CD8-positive, alpha-beta memory T cell (primary cell): ENCODE measurements at places on chromosomes 5 and 9. TPM values are rescaled to one million over a fixed set of nuclear protein-coding genes. Genes with fewer than 3 reads are reported as not detected.

- H3K4me3 ChIP-seq: no peak overlapping the region
- no peaks in the 10 kb centered on the region for H3K4me1 ChIP-seq
- no peaks in the 10 kb centered on the region for H3K27me3 ChIP-seq
- no peak overlapping the region for H3K27ac ChIP-seq
- H3K36me3 ChIP-seq: no peaks in the 10 kb centered on the region
These were observed 493.7 kb upstream of the SGCD start for GRCh38 chr5:155833287-155833686.

DNA sequence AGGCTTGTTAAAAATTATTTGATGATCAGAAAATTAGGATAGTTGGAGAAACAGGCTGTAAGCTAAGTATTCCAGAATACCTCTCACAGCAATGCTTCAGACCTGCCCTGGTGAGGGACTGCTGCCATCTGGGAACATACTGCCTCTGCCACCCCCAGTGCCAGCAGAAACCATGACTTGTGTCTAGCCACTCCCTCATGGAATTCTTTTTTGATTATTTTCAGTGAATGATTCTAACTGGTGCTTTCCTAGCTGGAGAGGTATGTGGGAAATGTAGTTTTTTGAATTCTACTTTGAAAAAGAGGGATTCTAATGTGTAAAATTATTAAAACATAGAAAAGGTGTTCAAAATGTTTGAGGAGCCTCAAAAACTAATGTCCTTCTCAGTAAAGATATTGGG lies 126.3 kb downstream of the HMHB1 start:
- H3K4me1 ChIP-seq: no peaks in the 10 kb centered on the region
- H3K27ac ChIP-seq: no peak overlapping the region
- no peaks in the 10 kb centered on the region for H3K36me3 ChIP-seq
- DNase-seq: no peak

DNA sequence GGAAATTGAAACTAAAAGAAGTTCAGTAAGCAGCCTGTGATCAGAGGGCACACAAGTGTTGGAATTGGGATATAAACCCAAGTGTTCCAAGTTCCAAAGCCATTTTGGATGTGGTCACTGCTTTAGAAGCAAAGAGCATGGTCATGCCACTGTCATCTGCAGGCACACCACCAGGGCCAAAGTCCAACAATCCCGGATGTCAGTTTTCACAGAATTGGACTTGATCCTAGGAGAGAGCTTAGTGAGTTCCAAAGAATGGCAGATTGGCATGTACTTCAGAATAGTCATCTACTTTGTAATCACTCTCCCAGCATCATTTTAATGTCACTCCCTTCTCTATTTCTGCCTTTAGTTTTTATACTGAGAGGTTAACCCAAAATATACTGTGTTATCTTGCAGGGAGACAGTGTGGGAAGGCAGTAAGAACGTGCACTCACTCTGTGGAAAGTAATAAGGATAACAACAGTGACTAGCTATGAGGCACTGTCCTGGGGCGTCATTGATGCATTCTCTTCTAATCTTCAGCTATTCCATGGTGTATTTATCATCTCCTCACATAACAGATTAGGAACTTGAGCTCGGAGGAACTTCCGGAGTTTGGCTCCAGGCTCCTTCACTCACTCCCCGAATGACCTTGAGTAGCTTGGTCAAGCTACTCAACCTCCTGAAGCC lies 388.0 kb downstream of the ACTL7B start:
- DNase-seq: no peak
- H3K36me3 ChIP-seq: no peaks in the 10 kb centered on the region
- no peak overlapping the region for H3K4me3 ChIP-seq
- no peaks in the 10 kb centered on the region for H3K4me1 ChIP-seq
- H3K27me3 ChIP-seq: no peaks in the 10 kb centered on the region

The PCDHGB4 gene
- total RNA-seq: 0.13 TPM

The HTR1A gene
- total RNA-seq: not detected
